ENCODE measurements at places on chromosomes 11 and 22.
A peak's percentile ranks its signal among the peaks of the same experiment; 100 is the strongest.

GRCh38 chr11:64152841-64153691, 12.8 kb downstream of the MACROD1 start:
- DNase-seq = peak; percentile 55

GRCh38 chr11:86873573-86874083, 73.3 kb downstream of the PRSS23 start:
- no peak for DNase-seq

DNA sequence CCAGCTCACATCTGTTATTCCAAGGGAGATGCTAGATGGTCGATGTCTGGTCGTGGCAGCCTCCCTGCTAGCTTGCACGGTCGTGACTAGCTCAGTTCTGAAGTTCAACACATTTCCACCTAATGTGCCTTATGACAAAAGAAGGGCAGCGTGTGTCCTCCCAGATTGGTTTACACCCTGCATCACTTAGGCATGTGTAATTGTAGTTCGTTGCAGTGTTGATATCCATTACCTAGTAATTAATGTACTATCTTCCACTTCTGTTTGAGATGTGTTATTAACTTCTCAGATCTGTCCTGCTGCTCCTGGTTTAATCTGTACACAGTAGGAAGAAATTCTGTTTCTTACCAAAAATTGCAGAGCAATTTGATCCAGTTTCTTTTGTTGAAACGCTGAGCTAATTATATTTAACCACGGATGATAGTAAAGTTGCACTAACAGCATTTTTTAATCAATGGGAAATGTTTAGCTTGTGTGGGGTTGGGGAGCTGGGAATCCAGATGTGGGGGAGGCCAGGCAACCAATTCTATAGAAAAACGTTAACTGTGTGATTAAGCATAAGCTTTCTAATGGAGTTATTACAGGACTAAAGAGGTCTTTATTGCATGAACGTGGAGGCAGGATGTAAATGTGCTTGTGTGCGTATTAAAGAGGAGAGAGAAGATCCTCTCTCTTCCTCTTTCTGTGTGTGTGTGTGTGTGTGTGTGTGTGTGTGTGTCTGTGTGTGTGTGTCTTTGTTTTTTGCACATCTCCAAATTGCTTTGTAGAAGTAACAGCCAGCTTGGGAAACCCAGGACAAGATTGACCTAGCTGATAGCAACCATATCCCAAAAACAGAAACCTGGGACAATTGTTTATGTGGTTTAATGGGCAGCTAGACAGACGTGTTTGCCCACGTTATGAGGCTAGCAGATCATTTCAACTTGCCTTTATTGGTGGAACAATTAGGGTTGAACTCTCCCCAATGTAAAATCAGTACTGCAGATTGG, 145.7 kb upstream of the TTC12 start:
- no peak for DNase-seq

DNA sequence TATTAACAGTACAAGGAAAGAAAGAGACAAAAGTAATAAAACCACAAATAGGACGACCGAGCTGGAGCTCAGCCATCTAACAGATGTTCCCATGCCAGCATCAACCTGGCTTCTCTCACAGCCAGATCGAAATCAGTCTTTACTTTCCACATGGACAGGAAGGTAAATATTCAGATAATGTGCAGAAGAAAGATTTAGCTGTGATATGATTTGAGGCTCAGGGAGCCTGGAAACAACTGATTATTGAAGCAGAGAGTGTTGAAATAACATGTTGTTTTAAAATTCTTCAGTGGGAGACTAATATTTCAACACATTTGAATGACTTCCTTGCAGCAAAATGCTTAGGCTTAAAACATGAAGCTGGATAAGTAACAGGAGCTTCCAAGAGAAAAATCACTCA, 546.8 kb downstream of the ETS1 start:
- no peak for DNase-seq

GRCh38 chr11:62399172-62399877, 19.5 kb upstream of the SCGB1A1 start:
- no peak for DNase-seq

DNA sequence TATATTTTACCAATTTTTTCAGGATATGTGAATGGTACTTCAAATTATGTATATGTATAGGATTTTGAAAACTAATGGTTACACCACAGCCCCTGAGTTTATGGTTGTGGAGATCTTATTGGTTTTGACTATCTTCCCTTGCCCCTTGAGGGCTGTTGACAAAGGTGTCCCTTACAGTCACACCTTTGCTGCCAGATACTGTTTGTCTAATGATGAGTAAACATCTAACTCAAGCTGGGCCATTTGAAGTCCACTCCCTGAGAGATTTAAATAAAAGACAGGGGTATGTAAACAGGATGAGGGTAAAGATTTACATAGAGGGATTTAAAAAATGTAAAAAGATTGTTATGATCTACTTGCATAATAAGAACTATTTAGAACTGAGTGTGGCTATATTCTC, 38.9 kb upstream of the LUZP2 start:
- no peak for DNase-seq

- no peak for DNase-seq
Measured at GRCh38 chr11:11605821-11606450, 15.9 kb downstream of the GALNT18 start.

GRCh38 chr11:26573896-26574295, 1.8 kb upstream of the MUC15 start:
- DNase-seq = no peak

DNA sequence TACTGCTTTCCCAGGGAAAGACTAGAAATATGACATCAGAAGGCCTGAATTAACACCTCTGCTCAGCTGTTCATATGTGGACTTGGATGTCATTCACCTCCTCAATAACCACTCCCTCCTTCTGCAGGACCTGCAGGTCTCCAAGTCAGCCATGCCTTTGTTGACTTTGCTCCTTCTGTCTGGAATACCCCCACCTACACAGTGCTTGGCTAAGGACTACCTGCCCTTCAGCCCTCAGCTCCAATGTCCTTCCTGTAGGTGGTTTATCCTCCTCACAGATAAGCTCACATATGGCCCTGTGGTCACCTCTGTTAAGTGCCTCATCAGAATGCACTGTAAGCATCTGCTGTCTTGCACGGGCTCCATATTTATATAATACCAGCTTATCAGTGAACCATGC, 26.4 kb upstream of the FAT3 start:
- DNase-seq = no peak

All from stimulated activated naive B cell treated with anti-CD40 and anti-IgM and Interleukin-4, amounts not matched to agents 10 μg/mL and 1 μg/mL and 100 μg/mL, for 72 hours (primary cell).